ENCODE measurements at places on chromosomes 6 and 20.

- peak; percentile 28 for DNase-seq
These were observed 93.6 kb downstream of the RPP40 start for GRCh38 chr6:4910037-4910760.

DNA sequence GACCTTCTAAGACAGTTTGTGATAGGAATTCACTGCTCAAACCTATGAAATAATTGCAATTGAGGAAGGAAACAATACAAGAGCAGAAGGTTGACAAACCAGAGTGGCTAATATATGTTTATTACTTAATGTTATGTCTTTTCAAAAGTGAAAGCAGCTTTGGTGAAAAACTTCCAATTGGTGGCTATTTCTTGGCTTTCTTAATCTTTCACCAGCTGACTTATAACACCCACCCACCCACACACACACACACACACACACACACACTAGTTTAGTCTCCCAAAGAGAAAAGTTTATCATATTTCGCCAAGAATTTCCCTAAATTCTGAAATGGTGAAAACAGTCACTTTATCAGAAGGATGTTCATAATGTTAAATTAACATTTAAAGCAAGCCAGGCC, 583.5 kb downstream of the EYS start:
- no peak for DNase-seq

DNA sequence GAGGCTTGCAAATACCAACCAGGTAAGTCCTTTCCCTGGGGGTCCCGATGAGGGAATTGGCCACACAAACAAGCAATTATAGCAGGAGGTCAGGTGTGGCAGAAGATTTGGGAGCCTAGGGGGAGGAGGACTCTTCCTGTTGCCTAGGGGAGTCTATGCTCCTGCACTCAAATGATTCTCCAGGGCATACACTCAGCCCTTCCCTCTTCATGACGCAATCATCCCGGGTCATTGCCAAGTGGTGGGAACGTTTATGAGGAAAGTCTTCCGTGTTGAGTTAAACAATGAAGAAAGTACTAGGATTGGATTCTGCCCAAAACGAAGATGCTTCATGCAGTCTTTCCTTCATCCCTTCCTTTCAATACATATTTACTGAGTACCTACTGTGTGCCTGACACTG, 186.5 kb upstream of the TSHZ2 start:
- no peak for DNase-seq

DNA sequence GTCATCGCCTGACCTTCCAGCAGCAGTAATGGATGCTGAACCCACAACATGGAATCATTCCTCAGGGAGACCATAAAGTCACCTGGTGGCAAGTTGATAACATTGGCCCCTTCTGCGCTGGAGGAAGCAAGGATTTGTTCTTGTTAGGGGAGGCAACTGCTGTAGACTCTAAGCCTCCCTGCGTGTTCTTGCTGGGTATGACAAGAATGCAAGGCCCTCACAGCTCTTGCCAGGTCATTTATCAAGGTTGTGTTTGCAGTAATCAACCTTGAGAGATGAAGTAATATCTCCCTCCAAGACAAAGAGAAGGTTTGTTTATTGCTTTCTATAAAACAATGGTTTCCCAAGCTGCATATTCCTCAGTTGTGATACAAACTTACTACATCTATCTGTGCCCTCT, 80.9 kb downstream of the PERP start:
- DNase-seq, result no peak

GRCh38 chr20:35173576-35174192, 1.8 kb downstream of the PROCR start:
- DNase-seq, result no peak

GRCh38 chr6:16334671-16335070, 96.3 kb downstream of the GMPR start:
- DNase-seq, result no peak

DNA sequence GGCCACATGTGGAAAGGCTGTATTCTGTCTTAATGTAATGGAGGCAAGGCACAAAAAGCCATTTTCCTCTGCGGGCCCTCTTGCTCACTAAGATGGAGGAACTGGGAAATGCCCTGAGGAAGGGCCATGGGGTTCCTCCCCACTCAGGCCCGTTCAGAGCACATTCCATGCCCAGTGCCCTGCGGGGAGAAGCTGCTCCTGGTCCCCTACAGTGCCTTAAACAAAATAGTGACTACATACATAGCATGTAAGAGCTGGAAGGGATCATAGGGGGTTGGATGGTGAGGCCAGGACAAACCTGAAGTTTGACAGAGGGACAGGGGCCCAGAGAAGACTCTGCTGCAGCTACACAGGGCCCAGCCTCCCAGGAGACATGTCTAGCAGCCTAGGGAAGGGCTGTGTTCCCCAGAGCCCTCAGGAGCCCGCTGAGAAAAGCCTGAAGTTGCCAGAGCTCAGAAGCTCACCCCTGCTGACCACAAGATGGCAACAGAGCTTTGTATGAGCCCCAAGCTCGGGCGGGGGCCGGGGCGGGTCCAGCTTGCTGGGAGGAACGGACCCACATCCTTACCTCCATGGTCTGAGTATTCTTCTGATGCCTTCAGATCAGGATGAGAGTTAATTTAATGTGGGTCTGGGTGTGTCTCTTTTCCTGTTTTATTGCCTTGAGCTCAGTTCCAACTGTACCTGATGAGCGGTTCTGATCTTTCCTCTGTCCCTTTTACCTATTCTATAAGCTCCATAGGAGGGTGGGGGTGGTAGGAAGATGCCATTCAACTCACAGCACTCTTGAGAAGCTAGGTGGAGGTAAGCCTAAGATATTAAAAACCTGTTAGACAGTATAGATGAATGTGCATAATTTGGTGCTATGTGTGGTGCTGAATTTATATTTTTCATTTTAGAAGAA, 242.9 kb downstream of the CDC5L start:
- DNase-seq, result no peak

DNA sequence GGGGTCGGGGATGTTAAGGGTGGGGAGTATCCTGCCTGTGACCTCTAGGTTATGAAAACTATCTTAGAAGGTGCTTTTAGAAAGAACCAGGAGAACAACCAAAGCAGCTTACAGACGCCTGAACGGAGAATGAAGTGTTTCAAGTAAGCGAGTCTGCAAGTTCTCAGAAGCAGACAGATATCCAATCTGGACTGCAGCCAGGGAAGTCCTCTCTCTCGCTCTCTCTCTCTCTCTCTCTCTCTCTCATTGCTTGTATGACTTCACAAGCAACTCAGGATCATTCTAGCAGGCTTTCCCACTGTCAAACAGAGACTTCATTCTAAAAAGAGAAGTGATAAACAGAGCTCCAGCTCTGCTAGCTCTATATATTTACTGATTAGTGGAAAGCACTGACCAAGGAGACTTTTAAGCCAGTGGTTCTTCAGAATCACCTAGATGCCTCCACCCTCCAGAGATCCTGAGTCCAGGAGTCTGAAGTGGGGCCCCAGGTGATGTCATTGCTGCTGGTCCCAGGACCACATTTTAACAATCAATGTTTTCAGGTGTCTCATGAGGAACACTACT, 6.0 kb downstream of the TCF21 start:
- no peak for DNase-seq

DNA sequence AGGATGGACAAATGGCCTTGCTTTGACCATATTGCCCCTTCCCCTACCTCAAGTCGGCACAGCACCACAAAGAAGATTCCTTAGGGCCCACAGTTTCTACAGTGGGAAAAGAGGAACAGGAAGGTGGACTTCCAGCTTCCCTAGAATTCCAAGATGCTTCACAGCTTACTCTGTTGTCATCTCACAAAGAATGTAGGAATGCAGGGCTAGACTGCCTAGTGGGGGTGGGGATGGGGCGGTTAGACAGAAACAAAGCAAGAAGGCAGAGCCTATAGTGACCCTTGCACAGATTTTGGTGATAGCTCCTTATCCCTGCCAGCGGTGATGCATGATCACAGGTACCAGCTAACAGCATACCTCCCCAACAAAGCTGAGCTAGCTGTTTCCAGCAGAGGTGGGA, 607.6 kb upstream of the MAN1A1 start:
- DNase-seq, result no peak

GRCh38 chr20:57474205-57474604, 50.7 kb downstream of the CTCFL start:
- DNase-seq, result no peak

- no peak for DNase-seq
These were observed 113.0 kb downstream of the MANEA start for GRCh38 chr6:95690328-95690727.

GRCh38 chr6:73074175-73074574, 151.1 kb downstream of the KHDC1L start:
- no peak for DNase-seq

- DNase-seq, result no peak
These were observed 291.2 kb upstream of the ADGRB3 start for GRCh38 chr6:68343901-68344300.

- no peak for DNase-seq
These were observed 37.3 kb downstream of the ADGRG6 start for GRCh38 chr6:142339113-142339512.

DNA sequence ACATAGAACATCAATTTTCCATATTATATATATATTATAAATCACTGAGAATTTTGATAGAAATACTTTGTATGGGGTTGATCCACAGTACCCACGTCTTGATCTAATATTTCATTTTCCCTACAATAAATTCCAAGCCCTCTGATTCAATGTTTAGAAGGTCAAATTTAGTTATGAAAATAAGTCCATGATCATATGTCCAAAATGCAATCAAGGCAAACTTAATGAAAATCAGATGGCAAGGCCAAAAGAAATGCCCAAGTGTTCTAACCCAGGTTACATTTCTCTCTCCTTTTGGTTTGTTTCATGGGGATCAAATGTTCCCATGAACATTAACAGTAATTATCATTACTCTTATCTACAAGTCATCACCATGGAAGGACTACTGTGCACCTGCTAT, 203.8 kb downstream of the KIF16B start:
- no peak for DNase-seq

- no peak for DNase-seq
These were observed 275.9 kb downstream of the SAMD5 start for GRCh38 chr6:147784371-147784770.

DNA sequence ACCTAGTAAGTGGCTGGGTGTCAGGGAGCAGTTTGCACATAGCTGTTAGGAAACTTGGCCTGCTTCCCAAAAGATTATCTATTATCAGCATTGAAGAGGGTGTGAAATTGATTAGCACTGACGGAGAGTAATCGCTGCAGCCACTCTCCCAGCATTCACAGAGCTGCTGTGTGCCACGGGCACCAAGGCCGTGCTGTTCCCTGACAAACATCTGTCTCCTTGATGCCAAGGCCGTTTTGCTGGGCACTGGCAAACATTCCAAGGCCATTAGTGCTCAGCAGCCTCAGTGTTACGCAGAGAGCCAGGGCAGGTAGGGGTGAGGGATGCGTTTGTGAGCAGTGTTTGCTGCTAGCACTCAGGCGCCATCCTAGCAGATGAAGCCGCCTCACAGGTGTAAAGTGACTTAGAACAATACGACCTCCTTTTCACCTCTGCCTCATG, 57.7 kb upstream of the VSTM2L start:
- DNase-seq, result no peak

Measured in kidney epithelial cell (primary cell).